ENCODE measurements at places on chromosomes 4 and X. TPM values are rescaled to one million over a fixed set of nuclear protein-coding genes. Genes with fewer than 3 reads are reported as not detected.
A peak's percentile ranks its signal among the peaks of the same experiment; 100 is the strongest.

HSD17B13 gene
- 0.26 TPM for total RNA-seq

RTL3 gene
- total RNA-seq: 0.88 TPM

REST gene
- total RNA-seq: 21.5 TPM

C4orf50 gene
- total RNA-seq: 0.07 TPM

MSMO1 gene
- 20.6 TPM for total RNA-seq

TEX13B gene
- not detected for total RNA-seq

RPS6KA6 gene
- total RNA-seq: 11.8 TPM

DUSP9 gene
- total RNA-seq: not detected

GPR173 gene
- total RNA-seq: 9.2 TPM

DNA sequence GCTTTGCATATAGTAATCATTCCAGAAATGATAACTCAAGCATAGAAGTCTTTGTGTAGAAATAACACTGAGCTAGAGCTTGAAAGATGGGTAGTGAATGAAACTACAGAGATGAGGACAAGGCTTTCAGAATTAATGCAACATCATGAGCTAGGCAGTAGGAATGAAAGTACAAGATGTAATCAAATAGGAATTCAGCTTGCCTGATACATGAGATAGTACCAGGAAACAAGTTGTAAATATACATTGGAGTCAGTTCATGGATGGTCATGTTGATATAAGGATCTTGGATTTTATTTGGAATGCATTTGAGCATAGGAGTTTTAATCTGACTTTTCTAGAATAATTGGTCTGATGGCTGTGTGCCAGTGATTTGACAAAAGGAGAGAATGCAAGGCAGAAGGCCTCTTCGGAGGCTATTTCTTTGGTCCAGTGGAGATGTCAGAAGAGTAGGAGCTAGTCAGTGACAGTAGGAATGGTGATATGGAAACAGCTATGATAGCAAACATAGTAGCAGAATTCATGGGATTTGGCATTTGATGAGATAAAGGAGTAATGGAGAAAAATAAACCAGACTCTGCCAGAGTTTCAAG lies 206.4 kb upstream of the PACRGL start:
- no peak overlapping the region for H3K4me3 ChIP-seq
- no peaks in the 10 kb centered on the region for H3K4me1 ChIP-seq
- H3K27me3 ChIP-seq: no peaks in the 10 kb centered on the region
- DNase-seq: no peak
- no peaks in the 10 kb centered on the region for H3K36me3 ChIP-seq
- H3K27ac ChIP-seq: no peak overlapping the region

DNA sequence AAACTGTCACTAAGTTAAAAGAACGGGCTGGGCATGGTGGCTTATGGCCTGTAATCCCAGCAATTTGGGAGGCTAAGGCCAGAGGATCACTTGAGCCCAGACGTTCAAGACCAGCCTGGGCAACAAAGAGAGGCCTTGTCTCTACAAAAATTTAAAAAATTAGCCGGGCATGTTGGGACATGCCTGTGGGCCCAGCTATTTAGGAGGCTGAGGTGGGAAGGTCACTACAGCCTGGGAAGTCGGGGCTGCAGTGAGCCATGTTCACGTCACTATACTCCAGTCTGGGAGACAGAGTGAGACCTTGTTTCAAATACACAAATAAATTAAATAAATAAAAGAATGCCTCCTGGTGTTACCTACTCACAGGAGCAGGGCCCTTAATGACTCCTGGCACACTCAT lies 69.5 kb downstream of the APBB2 start:
- H3K4me1 ChIP-seq: peaks cover 4% of the 10 kb centered on the region
- H3K27ac ChIP-seq: peak overlapping the region; percentile 87
- DNase-seq: no peak
- no peak overlapping the region for H3K4me3 ChIP-seq
- no peaks in the 10 kb centered on the region for H3K36me3 ChIP-seq

GRCh38 chrX:150968862-150969720 lies 14.0 kb upstream of the HMGB3 start:
- H3K27ac ChIP-seq: no peak overlapping the region
- H3K4me1 ChIP-seq: no peaks in the 10 kb centered on the region
- no peaks in the 10 kb centered on the region for H3K27me3 ChIP-seq
- H3K36me3 ChIP-seq: no peaks in the 10 kb centered on the region
- DNase-seq: no peak
- H3K4me3 ChIP-seq: no peak overlapping the region

DNA sequence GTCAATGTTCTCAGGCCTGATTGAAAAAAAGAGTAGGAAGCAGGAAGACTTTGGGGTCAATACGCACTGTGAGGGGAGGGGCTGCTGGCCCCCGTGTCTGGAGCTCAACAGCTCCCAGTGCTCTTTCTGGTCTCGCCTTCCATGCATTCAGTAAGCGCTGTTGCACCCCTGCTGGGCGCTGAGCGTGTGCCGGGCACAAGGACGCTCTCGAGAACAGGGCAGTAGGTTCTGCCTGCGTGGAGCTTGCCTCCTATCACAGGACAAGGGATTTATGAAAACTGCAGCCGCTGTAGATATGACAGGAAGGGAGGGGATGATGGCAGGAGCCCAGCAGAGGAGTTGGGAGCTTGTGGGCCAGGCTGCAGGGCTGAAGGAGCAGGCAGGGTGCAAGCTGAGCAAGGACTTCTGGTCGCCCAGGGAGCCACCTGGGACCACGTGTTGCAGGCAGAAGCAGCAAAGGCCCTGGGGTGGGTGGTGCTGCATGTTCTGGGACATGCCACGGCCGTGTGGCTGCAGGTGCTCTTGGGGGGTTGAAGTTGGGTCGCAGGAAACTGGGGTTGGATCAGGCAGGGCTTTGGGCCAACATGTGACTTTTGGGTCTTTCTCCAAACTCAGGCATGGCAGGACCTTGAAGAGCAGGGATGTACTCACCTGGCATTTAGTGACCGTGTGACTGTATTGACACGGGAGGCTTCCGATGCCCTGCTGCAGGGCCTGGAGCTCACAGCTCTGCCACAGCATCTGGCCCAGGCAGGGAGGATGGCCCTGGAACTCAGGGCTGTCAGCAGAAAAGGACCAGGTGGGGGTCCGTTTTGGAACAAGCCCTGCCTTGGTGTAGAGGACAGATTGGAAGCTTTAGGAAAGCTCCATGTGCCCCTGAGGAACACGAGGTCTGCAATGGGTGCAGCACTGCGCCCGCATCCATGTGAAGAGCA lies 97.9 kb downstream of the CPZ start:
- H3K4me1 ChIP-seq: no peaks in the 10 kb centered on the region
- peaks cover 13% of the 10 kb centered on the region for H3K27me3 ChIP-seq
- H3K36me3 ChIP-seq: no peaks in the 10 kb centered on the region
- no peak overlapping the region for H3K27ac ChIP-seq

GRCh38 chr4:74630551-74630950 lies 163.8 kb downstream of the BTC start:
- no peak for DNase-seq
- no peaks in the 10 kb centered on the region for H3K36me3 ChIP-seq
- no peaks in the 10 kb centered on the region for H3K27me3 ChIP-seq
- no peak overlapping the region for H3K27ac ChIP-seq

- no peaks in the 10 kb centered on the region for H3K27me3 ChIP-seq
- no peaks in the 10 kb centered on the region for H3K4me1 ChIP-seq
- no peak overlapping the region for H3K4me3 ChIP-seq
- H3K27ac ChIP-seq: no peak overlapping the region
- no peaks in the 10 kb centered on the region for H3K36me3 ChIP-seq
Observed at GRCh38 chr4:152643153-152644035, 36.4 kb downstream of the TMEM154 start.

- peak overlapping the region; percentile 7 for H3K27ac ChIP-seq
- H3K4me3 ChIP-seq: no peak overlapping the region
- no peaks in the 10 kb centered on the region for H3K4me1 ChIP-seq
- DNase-seq: no peak
- H3K36me3 ChIP-seq: no peaks in the 10 kb centered on the region
Observed at GRCh38 chr4:150280081-150280895, 202.0 kb downstream of the DCLK2 start.

DNA sequence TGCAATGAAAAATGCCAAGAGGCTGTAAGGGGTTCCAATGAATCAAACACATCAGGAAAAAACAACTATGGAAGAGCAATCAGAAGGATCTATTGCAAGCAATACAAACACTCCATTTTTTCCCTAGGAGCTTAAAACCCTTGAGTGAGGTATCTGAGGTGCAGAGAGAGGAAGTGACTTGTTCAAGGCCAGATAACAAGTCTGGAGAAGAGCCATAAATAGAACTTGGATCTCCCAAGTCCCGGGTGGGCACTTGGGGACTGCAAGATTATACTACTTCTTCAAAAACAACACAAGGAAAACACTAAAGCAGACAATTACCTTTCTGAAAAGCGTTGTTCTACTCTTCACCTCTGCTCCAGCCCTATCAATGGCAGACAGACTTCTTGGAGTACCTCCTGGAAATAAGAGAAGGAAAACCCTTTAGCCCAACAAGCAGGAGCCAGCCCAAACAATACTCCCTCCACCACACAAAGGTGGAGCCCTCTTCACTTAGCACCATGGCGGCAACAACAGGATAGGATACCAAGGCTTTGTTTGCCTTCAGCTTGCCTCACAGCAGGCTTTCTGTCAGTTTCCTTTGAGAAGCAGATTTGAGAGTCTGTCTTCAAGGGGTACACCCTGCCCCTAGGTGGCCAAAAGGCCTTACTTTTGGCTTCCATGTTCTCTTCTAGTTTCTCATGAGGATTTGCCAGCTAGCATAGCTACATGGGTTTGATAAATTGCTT lies 26.0 kb downstream of the AIFM1 start:
- H3K36me3 ChIP-seq: no peaks in the 10 kb centered on the region
- no peak overlapping the region for H3K27ac ChIP-seq
- H3K4me1 ChIP-seq: no peaks in the 10 kb centered on the region
- DNase-seq: no peak
- no peaks in the 10 kb centered on the region for H3K27me3 ChIP-seq
- no peak overlapping the region for H3K4me3 ChIP-seq

- H3K4me1 ChIP-seq: no peaks in the 10 kb centered on the region
- no peak for DNase-seq
- H3K27me3 ChIP-seq: no peaks in the 10 kb centered on the region
- H3K27ac ChIP-seq: no peak overlapping the region
- no peaks in the 10 kb centered on the region for H3K36me3 ChIP-seq
Observed at GRCh38 chr4:177596035-177596434, 153.8 kb upstream of the AGA start.

- no peaks in the 10 kb centered on the region for H3K36me3 ChIP-seq
- no peak for DNase-seq
- no peaks in the 10 kb centered on the region for H3K4me1 ChIP-seq
- no peak overlapping the region for H3K27ac ChIP-seq
- no peak overlapping the region for H3K4me3 ChIP-seq
Observed at GRCh38 chr4:88675543-88675942, 22.1 kb downstream of the NAP1L5 start.

DNA sequence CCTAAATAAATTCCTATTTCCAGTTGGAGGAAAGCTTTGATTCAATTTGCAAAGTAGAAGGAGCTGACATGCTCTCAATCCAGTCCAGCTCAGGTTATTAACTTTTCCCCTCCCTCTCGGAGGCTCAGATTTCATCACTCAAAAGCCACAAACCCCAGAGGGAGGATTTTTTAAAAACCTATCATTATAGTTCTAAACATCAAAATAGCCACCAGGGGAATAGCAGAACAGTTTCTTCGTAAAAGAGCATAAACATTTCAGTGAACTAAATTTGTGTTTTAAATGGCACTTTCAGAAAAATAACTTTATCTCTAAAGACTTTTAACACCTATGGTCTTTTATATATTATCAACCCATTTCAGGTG lies 8.8 kb downstream of the GPRIN3 start:
- no peaks in the 10 kb centered on the region for H3K27me3 ChIP-seq
- H3K4me1 ChIP-seq: no peaks in the 10 kb centered on the region
- DNase-seq: no peak
- H3K4me3 ChIP-seq: no peak overlapping the region
- H3K27ac ChIP-seq: peak overlapping the region; percentile 17

DNA sequence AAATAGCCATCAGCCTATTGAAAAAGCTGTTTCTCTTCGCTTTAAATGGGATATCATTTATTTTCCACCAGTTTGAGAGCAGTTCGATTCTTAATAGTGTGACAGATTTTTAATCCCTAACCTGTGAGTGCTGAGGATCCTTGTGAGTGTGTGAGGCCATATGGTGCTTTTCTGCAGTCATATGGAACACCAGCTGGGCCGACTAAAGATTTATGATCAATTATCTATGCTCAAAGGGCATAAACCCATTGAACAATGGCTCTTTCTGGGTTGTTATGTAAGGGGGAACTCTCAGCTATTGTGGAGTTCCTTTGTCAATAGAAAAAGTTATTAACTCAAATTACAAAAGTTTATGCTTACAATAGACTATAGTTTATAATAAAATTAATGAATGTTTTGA lies 1003.6 kb downstream of the FAT4 start:
- H3K36me3 ChIP-seq: no peaks in the 10 kb centered on the region
- H3K27me3 ChIP-seq: no peaks in the 10 kb centered on the region
- DNase-seq: no peak
- H3K4me1 ChIP-seq: no peaks in the 10 kb centered on the region

GRCh38 chr4:96543346-96543745 lies 703.5 kb downstream of the PDHA2 start:
- no peaks in the 10 kb centered on the region for H3K4me1 ChIP-seq
- H3K27me3 ChIP-seq: no peaks in the 10 kb centered on the region
- H3K36me3 ChIP-seq: no peaks in the 10 kb centered on the region
- no peak overlapping the region for H3K4me3 ChIP-seq
- no peak overlapping the region for H3K27ac ChIP-seq

DNA sequence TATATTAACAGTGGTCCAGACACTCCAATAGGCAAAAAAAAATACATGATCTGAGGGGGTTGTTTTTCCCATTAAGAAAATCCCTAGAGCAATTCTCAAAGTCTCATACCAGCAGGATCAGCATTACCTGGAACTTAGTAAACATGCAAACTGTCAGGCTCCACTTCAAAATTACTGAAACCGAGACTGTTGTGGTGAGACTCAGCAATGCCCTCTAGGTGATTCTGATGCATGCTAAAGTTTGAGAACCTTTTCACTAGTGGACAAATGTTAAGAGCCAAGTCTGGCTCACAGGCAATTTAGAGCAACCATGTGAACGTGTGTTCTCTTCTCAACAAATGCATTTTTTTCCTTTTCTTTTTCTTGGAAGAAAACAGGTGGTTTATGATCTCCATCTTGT lies 30.2 kb downstream of the NEK1 start:
- no peak overlapping the region for H3K4me3 ChIP-seq
- no peak for DNase-seq
- H3K4me1 ChIP-seq: no peaks in the 10 kb centered on the region
- peaks cover 6% of the 10 kb centered on the region for H3K27me3 ChIP-seq
- H3K36me3 ChIP-seq: no peaks in the 10 kb centered on the region
- no peak overlapping the region for H3K27ac ChIP-seq

DNA sequence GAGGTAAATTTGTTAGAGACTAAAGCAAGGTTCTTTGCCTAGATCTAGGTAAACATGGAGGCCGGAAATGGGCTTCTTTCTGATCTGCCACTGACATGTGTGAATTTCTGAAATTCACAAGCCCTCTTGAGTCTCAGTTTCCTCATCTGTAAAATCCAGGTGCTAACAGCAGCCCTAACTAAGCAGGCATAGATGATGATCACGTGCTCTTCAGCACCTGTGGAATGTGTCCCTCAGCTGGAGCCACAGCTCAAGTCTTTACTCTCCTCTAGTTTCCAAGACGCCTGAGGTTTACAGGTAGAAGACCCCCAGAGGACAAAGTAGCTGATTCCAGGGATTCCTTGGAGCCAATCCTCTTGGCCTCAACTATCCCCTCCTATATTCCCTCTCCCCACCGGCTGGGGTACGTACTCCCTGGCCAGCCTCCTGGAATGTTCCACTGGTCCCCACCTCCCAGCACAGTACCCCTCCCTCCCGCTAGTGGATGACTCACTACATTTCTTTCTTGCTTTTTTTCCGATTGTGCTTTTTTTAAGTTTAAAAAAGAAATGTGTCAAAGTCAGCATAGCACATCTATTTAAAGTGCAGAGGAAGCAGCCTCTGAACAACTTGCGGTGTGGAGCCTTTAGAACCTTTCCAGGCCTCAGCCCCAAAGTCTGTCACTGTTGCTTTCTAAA lies 98.4 kb downstream of the PHKA2 start:
- DNase-seq: peak; percentile 48
- H3K4me3 ChIP-seq: peak overlapping the region; percentile 19
- H3K4me1 ChIP-seq: no peaks in the 10 kb centered on the region
- no peaks in the 10 kb centered on the region for H3K27me3 ChIP-seq

Data from uterus (tissue), 4 donors.